ENCODE measurements at places on chromosomes 6 and 20.

GRCh38 chr6:106099235-106099537, 13.1 kb downstream of the PRDM1 start:
- DNase-seq = no peak

GRCh38 chr6:143123081-143123480, 62.4 kb downstream of the AIG1 start:
- DNase-seq = no peak

- DNase-seq = peak; percentile 77
Observed at GRCh38 chr20:58892932-58893224, 40.4 kb downstream of the GNAS start.

- no peak for DNase-seq
Observed at GRCh38 chr6:35876902-35877301, 44.0 kb downstream of the SRPK1 start.

DNA sequence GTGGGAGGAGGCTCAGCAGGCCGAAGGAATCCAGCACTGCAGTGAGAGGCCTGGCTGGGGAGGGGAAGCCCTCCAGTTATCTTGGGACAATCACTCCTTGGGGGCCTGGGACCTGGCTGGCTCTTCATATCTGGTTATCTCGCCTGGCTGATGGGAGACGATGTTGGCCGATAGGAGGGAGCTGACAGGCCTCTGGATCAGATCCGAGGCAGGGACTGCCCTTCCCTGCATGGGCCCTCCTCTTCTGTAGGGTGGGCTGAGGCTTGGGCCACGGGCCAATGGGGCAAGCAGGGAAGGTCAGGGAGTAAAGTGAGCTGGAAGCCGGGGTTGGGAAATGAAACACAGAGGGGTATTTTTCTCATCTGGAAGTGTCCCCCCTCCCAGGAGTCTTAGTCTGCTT, 25.2 kb downstream of the MANBAL start:
- no peak for DNase-seq
